ENCODE measurements at places on chromosomes 16 and 17.

GRCh38 chr16:88352261-88353200 lies 30.2 kb upstream of the ZNF469 start:
- DNase-seq = no peak

DNA sequence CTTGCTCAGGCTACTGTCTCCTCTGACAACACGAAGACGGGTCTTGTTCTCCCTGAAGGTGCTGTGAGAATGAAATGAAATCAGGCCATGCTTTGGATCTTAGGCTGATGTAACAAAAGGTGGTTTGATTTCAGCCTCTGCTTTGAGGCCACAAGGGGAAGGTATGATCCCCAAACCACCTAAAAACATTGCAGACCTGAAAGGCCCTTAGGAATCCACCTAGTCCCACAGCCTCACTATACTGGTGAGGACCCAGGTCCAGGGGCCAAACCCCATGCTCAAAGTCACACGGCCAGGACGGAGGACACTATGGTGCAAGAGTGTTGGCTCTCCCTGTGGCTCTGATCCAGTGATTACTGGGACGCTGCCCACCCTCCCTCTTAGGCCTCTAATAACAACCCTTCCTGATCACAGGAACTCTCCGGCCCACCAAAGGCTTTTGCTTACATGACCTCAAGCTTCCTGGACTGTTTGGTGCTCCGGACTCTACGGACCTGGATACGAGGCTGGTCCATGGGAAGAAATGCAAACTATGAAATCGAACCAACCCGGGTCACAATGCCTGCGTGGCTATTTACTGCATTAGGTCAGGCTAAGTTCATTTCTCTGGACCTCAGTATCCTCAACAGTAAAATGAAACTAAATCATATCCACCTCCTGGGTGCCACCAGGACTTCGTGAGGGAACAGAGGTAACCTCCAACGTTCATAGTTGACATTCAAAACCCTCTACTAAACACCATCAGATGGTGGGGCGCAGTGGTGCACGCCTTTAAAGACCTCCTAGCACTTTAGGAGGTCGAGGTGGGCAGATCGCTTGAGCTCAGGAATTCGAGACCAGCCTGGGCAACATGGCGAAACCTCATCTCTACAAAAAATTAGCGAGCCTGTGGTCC lies 1.5 kb downstream of the TRIM25 start:
- DNase-seq = peak; percentile 68

DNA sequence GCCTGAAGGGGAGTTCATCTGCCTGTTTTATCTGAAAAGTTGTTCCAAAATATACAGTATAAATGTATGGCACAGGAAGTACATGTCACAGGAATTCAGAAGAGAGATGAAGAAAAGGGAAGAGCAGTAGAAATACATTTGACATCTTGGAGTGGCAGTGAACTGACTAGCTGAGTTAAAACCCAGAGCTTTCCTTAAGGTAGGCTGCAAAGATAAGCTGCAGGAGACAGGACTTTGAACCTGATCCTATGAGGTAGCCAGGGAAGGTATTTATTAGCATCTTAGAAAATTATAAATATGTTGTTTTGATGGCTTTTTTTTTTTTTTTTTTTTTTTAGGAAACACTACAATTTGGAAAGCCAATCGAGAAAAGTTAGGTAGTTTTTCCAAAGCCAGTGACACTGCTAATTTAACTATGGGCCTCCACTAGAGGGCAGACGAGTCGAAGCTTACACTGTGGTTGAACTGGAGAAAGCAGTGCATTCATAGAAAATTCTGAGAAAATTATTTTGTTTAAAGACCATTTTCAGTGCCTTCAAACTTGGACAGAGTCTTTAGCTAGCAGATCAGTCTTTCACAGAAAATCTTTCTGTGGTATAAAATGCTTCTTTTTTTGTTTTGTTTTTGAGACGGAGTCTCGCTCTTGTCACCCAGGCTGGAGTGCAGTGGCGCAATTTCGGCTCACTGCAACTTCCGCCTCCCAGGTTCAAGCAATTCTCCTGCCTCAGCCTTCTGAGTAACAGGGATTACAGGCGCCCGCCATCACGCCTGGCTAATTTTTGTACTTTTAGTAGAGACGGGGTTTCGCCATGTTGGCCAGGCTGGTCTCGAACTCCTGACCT lies 122.3 kb downstream of the SSH2 start:
- peak; percentile 82 for DNase-seq

- DNase-seq = no peak
These were observed 117.1 kb upstream of the AXIN2 start for GRCh38 chr17:65678546-65678945.

DNA sequence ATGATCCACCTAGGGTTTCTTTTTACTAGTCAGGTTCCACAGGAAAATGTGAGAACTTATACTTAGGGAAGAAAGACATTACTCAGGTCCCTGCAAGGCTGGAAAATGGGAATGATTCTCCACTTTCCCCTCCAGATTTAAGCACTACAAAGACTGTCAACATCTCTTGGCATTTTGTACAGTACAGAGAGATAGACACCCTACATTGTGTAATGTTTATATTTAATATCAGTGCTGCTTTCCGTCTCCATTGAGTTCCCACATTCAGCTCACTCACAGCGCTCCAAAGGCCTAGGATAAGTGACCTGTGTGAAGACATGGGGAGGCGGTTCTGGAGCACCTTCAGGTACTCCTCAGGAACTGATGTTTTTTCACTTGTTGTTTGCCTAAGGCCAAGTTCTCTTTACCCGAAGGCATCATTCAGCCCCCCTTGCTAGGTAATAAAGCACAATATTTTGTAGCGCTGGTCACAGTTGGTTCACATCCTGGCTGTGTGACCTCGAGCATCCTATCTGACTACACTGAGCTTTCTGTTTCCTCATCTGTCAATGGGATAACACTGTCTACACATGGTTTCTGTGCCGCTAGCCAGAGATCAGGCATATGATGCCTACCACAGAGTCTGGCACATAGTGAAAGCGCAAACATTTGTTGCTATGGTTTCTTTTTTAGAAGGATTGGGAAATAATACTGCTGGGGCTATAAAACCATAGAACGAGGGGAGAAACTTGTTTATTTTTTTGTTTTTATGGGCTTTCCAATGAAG lies 226.6 kb downstream of the ZFHX3 start:
- no peak for DNase-seq

DNA sequence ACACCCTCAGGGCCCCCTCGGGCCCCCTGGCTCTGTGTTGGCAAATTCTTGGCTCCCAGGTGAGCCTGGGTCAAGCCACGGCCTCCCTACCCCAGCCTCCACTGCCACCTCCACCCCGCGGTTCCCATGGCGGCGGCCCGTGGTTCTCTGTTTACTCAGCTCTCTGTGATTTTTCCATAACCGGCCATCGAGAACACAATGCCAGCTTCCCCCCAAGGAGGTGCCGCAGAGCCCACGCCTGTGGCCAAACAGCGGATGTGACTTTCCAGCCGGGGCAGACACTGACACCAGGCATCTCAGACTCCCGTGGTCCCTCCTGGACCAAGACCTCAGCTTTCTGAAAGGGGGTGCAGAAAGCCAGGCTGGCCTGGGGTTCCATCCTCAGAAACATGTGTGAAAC lies 21.6 kb upstream of the ATP2A3 start:
- DNase-seq = no peak

- DNase-seq = peak; percentile 62
These were observed at the start of gene ITGAX for GRCh38 chr16:31354394-31355291. ITGAX (plus strand) TSS chr16:31355176; CDS start chr16:31355255, 79 bp downstream.

GRCh38 chr17:42697108-42697811 lies 14.9 kb downstream of the CNTNAP1 start:
- no peak for DNase-seq

DNA sequence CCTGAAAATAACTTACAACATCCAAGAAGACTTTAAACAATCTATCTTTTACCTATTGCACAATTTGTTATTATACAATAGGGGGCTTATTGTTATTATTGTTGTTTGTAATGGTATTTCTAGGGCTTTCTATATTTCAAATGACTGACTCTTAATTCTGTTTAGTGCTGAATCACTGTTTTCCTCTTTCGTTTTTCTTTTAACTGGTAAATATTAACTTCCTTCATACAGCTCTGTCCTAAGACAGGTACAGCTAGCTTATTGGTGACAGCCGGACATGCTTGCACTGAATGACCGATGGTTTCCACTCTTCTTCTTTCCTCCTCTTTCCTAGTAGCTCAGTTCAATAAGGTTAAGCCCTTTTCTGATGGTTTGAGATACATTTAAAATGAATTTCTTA lies 11.6 kb downstream of the KRTAP9-7 start:
- DNase-seq = no peak

DNA sequence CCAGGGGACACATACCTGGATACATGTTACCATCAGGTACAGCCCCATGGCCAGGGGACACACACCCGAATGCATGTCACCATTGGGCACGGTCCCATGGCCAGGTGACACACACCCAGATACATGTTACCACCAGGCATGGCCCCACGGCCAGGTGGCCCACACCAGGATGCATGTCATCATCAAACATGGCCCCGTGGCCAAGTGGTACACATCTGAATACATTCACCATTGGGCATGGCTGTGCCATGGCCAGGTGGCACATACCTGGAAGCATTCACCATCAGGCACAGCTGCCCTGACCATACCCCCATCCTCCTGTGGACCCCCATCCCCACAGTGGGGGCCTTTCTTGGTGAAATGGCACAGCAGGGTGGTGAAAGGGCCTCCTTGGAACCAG lies 97.6 kb downstream of the RBFOX3 start:
- no peak for DNase-seq

- no peak for DNase-seq
These were observed 84.6 kb upstream of the GRIN2A start for GRCh38 chr16:10266809-10267208.

DNA sequence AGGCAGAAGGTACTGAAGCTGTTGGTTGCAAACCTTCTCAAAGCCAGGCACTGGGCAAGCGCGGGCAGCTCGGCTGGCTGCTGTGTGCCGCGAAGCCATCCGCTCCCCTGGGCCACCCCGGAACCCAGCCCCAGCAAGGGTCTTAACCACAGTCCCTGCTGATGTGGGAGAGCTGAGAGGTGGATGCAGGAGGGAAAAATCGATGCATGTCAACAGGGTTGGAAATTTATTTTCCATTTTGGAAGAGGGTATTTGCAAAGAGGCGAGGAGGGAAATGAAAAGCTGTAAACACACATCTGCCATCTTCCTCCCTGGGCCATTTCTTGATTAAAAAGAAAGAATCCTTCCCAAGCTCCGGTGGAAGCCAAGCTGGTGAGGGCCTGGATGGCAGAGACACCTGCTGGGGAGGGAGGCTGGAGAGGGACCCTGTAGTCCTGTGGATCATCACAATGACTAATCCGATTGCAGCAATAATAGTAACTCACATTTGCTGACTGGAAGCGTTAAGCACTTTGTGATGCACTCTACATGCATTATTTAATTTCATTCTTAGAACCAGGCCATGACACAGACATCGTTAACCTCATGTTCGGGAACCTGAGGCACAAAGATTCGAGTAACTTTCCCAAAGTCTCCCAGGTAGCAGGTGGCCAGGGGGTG lies 13.9 kb upstream of the TBX2 start:
- DNase-seq = no peak

DNA sequence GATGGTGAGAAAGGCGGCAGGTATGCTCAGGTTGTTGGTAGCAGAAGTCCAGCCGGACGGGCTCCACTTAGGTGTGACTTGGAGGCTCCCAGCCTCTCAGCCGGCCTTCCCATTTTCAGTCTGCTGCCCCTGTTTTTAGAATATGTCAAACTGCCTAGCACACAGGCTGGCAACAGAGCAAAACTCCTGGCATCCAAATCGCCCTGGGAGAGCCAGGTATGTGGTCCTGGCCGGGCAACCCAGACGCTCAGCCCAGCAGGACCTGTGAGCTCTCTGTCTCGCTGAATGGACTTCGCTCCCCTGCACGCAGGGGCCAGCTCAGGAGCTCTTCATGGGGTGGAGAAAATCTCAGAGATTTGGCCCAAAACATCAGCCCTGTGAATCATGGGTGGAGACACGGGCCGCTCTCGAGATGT lies 147.9 kb upstream of the CHMP6 start:
- no peak for DNase-seq

DNA sequence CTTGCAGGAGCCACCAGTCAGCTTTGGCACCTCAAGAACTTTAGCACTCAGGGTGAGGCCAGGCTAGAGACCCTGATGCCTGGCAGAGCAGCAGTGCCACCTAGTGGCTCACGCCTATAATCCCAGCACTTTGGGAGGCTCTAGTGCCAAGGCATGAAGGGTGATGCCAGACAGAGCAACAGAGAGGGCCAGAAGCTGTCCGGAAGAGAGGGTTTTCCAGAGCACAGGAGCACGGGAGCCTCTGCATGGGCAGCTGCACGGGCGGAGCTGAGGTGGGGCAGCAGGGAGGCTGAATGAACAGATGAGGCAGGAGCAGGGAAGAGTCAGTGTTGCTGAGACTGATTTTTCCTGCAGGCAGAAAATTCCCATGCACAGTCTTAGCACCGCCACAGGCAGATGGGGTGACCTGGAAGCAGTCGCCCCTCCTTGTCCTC lies 38.9 kb downstream of the MYH3 start:
- DNase-seq = peak; percentile 78

- no peak for DNase-seq
These were observed 206.7 kb downstream of the RPTOR start for GRCh38 chr17:80751070-80751945.

- peak; percentile 88 for DNase-seq
These were observed 45.1 kb downstream of the MYH11 start for GRCh38 chr16:15811481-15812400.

DNA sequence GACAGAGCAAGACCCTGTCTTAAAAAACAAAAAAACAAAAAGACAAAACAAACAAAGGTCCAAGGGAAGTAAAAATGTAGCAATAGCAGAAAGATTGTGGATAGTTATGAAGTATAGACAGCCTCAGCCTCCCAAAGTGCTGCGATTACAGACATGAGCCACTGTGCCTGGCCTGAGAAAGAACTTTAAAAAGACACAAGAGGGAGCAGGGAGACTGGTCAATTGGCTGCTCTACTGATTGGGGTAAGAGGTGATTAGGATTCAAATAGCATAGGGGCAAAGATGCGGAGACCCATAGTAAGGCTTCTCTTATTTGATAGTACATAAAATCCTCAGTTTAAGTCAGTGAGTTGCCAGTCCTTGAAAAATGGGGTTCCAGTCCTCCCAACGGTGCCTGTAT lies 518.2 kb upstream of the GOT2 start:
- no peak for DNase-seq

- DNase-seq = no peak
These were observed 601 bp downstream of the SPNS1 start for GRCh38 chr16:28975158-28975599.

DNA sequence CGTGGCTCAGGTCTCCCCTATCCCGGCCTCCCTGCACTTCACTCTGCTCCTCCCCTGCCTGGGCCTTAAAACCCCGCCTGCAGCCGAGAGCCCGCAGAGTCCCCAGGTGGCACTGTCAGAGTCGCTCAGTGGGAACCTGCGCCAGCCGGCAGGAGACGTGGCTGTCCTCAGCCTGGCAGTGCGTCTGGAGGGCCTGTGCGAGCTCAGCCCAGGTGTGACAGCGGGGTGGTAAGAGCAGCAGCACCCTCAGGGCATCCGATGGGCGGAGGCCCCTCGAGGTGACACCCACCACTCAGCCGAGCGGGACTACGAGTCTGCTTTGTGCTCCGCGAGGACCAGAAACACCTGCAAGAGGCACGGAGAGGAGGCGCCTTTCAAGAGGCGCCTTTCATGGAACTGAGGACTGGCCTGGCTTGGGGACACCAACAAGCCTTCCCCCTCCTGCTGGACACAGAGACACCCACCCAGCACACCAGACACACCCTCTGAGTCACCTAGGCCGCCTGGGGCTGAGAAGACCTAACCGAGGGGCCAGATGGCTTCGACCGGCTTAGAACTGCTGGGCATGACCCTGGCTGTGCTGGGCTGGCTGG lies at the start of gene CLDN9:
Gene CLDN9 (plus strand): TSS at position 96 of the 593 bp plus-strand sequence. CDS start 440 bp downstream, at position 536.
- DNase-seq = no peak
